HFFc6 (cell line): ENCODE measurements at places on chromosomes 4 and X.

GRCh38 chr4:71689822-71690221, 94.1 kb downstream of the GC start:
- DNase-seq: no peak

- DNase-seq: no peak
Observed at GRCh38 chr4:110062166-110062565, 136.2 kb downstream of the ELOVL6 start.

GRCh38 chr4:122456231-122457116, at the start of gene IL2:
Gene IL2, minus strand, starts transcription at chr4:122456725. Its CDS starts 285 bp downstream, at chr4:122456440.
- no peak for DNase-seq

DNA sequence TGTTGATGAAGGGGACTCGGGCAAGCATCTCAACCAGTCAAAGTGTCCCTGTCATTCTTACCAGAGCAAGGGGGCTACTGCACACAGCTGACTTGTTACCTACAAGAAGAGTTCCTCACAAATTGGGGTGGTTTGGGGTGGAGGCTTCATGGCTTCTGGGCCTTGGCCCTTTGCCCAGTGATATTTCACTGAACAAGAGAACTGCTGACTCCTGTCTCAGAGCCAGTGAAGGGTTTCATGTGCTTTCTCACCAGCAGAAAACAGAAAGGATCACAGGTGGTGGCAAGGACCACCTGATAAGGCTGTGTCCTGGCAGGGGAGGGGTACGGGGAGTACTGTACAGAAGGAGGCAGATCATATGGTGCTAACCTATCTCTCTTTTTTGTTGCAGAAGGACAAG, 53.5 kb downstream of the DLG3 start:
- no peak for DNase-seq

GRCh38 chr4:7429601-7430078, 5.1 kb downstream of the PSAPL1 start:
- no peak for DNase-seq

DNA sequence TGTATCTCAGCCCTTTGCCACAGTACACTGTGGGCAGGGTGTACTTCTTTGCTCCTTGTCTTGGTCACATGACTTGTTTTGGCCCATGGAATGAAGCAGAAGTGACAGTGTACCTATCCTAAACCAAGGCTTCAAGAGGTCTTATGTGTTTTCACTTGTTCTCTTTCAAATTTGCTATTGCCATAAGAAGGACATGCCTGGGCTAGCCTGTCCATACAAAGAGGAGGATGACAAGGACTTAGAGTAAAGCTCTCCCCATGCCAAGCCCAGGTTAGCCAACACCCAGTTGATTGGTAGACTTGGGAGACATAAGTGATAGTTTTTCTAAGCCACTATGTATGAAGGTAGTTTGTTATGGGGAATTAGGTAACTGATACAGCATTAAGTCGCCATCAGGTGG, 141.1 kb upstream of the MID1 start:
- no peak for DNase-seq

DNA sequence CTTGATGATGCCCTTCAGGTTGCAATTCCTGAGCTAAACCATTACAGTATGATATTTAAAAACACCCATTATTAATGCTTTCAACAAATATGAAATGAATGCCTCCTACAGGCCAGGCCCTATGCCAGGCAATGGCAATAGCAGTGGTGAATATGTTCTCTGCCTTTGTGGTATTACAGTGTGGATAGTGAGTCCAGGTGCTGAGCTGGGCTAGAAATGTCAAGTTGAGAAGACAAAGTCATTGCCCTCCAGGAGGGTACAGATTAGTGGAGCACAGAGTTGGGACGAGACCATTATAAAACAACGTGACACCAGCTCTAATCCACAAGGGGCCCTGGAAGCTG, 81.9 kb downstream of the RBM47 start:
- DNase-seq: no peak

DNA sequence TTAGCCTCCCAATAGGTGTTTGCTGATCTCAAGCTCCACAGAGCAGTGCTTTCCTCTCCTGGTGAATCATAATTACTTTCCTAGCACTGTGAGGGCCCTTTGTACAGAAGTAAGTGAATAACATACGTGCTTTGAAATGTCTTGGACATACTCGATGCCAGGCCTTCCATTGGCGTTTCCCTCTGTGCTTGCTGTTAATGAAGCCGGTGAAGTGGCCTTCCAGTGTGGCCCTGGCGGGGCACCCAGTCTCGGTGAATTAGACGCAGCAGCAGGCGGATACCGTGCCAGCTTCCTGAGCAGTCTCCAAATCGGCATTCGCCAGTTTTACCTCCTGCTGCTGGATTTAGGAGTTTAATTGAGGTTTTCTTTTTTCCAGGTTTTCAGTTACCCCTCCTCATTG, 132.3 kb downstream of the HMX1 start:
- DNase-seq: no peak

- DNase-seq: no peak
Observed at GRCh38 chr4:82261084-82261483, 112.7 kb downstream of the HNRNPD start.

GRCh38 chrX:17601441-17602200, 135.7 kb upstream of the SCML1 start:
- DNase-seq: no peak

GRCh38 chr4:76192236-76192635, 21.4 kb downstream of the SCARB2 start:
- DNase-seq: no peak
